ENCODE measurements at places on chromosomes 12 and 14.

- DNase-seq: no peak
Observed at GRCh38 chr14:99064262-99064954, 207.6 kb downstream of the BCL11B start.

- no peak for DNase-seq
Observed at GRCh38 chr12:110578694-110579534, 4.2 kb downstream of the PPTC7 start.

- no peak for DNase-seq
Observed at GRCh38 chr12:29499235-29499634, 1.7 kb upstream of the OVCH1 start.

GRCh38 chr14:66104486-66104885 is 381.7 kb upstream of the CCDC196 start:
- no peak for DNase-seq

GRCh38 chr14:61838661-61839245 is 76.5 kb downstream of the SNAPC1 start:
- no peak for DNase-seq

DNA sequence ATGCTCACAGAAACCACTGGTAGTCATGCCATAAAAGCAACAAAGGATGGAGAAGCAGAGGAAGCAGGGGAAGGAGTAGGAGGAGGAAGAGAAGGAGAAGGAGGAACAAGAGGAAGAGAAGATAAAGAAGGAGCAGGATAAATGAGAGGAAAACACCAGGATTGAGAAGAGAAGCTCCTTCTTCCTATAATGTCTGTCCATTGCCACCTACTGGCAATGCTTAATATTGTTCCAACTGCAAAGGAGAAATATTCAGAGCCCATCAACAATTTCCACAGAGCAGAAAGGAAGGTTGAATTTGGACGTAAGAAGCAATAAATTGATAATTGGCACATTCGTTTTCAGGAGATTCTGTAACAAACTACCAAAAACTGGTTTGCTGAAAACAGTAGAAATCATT is 898.4 kb downstream of the SLC16A7 start:
- no peak for DNase-seq

GRCh38 chr14:74049876-74050495 is 30.8 kb downstream of the BBOF1 start:
- no peak for DNase-seq

DNA sequence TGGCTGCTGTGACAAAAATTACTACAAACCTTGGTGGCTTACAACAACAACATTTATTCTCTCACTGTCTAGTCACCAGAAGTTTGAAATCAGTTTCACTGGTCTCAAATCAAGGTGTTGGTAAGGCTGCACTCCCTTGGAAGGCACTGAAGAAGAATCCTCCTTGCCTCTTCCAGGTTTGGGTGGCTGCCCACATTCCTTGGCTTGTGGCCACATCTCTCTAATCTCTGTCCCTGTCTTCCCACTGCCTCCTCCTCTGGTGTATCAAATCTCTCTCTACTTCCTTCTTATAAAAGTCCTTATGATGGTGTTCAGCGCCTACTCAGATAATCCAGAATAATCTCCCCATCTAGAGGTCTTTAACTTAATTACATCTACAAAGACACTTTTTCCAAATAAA is 31.0 kb downstream of the PLCZ1 start:
- no peak for DNase-seq

- no peak for DNase-seq
Observed at GRCh38 chr12:101670007-101670671, 27.3 kb upstream of the CHPT1 start.

DNA sequence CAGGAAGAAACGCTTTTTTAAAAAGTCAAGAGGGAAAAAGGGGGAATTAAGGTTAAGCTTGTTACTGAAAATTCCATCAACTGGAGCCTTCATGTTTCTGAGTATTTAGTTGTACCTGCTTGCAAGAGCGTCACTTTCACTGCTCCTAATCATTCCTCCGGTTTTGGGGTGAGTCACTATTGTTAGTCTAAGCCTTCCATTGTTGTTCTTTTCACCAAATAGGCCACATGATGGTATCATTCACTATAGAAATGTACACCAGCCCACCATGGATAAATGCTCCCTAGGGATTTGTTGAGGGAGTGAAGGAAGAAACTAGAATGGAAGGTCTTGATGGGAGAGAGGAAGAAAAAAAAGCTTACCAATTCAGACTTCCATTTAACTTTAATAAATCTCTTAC is 3.0 kb downstream of the IL22 start:
- no peak for DNase-seq

- no peak for DNase-seq
Observed at GRCh38 chr14:68405961-68406360, 386.9 kb downstream of the ZFP36L1 start.

GRCh38 chr12:52324153-52324444 is 2.9 kb upstream of the KRT83 start:
- DNase-seq: no peak

DNA sequence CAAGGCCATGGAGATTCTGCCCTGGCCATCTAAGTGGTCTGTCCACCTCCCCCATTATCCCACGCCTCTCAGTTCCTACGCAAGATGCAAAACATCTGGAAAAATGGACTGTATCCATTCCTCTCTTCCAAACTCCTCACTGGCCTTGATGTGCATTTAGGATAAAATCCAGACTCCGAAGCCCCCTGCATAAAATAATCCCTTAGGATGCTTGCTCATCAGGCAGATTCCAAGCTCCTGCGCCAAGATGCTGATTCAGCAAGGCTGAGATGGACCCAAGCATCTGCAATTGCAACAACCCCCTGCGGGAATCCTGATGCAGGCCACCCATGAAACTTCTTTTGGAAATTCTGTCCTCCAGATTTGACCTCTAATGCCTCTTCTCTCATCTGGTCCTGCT is 81.6 kb downstream of the SPRING1 start:
- no peak for DNase-seq

DNA sequence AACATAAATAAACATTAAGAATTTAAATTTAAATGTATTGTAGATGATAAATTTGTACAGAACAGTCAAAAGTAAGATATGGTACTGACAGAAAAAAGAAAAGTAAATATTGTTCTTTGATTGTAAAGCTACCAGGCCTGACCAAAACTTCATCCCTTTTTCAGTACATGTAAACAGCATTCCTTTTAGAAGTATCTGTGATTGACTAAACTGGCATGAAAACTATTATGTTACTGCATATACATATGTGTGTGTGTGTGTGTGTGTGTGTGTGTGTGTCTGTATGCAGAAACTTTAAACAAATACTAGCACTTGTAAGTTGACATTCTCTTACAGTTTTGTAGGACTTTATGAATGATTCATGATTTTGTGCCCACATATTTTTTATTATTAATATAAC is 270.9 kb downstream of the C12orf50 start:
- no peak for DNase-seq

- no peak for DNase-seq
Observed at GRCh38 chr12:19829100-19829853, 390.0 kb downstream of the AEBP2 start.

DNA sequence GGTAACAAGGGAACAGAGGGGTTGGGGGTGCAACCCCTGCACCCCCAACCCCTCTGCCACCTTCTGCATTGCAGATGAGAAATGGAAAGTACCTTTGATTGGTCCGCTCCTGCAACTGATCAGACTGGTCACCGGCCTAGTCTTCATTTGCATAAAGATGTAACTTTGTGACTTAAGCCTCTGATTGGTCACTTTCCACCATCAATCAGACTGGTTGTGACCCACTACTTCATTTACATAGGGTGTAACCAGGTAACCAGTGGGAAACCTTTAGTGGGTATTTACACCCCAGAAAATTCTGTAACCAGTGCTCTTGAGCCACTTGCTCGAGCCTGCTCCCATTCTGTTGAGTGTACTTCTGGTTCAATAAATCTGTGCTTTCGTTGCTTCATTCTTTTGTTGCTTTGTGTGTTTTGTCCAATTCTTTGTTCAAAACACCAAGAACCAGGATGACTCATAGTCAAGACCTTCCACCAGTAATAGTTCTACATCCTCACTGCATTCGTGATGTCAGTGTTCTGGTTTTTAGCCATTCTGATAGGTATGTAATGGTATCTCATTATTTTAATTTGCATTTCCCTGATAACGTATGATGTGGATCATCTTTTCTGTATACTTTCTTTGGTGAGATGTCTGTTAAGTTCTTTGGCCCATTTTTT is 30.8 kb downstream of the LEMD3 start:
- DNase-seq: no peak

DNA sequence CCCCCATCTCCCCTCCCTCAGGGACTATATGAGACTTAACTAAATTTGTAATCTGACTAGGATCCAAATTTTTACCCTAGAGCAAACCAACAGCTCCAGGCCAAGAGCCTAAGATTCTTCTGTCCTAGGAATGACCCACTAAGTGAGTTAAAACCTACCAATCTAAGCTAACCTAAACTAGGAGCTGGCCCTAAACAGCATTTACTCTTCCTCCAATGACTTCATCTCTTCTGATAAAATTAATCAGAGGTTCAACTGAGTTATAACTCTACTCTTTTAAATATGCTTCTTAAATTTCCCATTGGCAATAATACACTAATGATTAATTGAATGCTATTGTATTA is 39.9 kb upstream of the TMPO start:
- DNase-seq: no peak

DNA sequence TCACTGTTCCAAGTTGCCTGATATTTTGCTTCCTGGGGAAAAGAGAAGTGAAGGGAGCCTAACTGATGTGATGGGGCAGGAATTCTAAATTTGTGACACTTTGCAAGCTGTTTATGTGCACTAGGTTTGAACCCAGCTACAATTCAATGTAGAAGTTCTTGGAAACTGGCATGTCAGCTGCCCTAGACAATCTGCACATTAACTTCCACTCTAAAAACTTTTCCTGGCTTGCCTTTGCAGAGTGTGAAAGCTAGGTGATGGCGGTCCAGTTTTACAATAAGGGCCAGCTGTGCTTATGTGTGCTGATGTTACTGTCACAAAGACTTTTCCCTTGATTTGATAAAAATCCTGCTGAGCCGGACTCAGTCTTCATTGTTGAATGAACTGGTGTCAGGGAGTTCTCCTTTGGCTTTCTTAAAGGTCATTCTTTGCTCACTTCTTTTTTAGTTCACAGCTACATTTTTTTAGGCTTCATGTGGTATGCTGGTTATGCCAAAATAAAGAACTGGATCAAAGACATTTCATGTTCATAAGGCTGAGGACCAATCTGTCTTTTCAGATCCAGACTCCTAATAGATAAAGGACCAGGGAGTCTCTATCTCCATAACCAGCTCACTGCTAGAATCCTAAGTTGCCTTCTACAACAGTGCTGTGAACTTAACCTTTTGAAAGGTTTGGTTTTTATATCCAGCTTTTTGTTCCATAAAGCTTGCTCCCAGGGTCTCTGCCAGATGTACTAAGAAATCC is 133.5 kb downstream of the TGFB3 start:
- DNase-seq: no peak

GRCh38 chr12:2043054-2043453 is 9.7 kb upstream of the CACNA1C start:
- DNase-seq: no peak

DNA sequence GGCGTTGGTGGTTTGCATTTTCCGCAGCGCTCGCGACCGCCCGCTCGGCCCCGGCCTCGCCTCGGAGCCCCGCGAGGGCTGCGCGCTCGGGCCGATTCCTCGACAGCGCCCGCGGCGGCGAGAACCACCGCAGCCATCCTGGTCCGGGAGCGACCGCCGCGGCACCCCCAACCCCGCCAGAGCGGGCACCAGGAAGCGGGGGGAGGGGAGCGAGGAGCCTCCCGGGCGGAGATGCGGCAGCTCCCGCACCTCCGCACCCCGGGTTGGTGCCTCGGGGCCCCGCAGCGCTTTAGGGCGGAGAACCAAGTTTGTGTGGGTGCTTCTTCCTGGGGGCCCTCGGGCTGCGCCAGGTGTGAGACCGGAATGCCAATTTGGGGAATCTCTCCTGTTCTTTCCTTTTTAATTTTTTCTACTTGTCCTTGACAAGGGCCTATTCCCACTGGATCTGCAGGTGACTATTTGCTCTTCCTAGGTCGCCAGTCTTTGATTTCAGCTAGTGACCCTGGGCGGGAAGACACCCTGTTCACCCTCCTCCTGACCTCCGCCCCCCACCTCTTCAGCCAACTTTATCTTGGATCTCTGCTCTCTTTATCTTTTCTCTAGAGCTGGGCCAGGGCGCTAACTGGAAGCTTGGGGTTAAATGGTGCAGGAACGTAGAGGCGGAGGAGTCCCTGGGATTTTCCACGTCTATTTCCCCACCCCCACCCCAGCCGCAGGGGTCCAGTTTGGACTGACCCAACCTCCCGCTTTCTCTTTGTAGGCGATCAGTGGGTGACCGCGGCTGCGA is at the start of gene SOCS2:
TSS of gene SOCS2 (plus strand) at position 751 of the 787 bp plus-strand sequence. CDS start 223 bp downstream, outside the sequence.
- no peak for DNase-seq

- no peak for DNase-seq
Observed at GRCh38 chr12:77537663-77538062, 293.0 kb upstream of the NAV3 start.

- DNase-seq: no peak
Observed at GRCh38 chr12:54373649-54374561, 9.6 kb upstream of the GPR84 start.

GRCh38 chr12:130401703-130402102 is 64.0 kb downstream of the PIWIL1 start:
- DNase-seq: no peak

DNA sequence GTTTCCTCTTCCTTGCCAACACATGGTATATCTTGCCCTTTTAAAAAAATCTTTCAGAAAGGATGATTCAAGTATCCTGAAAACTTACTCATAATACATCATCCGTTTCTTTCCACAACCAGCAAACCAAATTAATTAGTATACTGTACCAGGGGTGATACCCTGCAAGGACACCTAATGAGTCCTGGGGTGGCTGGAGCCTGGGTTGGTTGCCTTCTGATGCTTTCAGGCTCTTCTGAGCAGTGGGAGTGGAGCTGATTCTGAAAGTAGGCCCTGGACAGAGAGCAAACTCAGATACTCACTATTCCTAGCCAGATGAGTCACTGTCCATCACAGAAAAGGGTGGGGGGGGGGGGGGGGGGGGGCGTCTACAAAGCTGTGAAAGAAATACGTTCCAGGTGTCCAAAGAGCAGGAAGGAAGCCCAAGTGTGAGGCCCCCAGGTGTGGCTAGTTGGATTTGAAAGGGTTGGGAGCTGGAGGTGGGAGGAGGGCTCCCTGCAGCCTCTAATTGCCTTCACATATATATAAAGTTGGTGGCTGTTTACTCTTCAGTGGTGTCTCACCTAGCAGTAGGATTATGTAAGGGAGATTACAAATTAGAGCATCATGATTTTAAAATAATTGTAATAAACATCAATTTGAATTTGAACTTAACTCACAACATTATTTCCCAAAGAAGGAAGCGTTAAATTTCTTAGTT is 36.5 kb downstream of the FBXO33 start:
- no peak for DNase-seq

DNA sequence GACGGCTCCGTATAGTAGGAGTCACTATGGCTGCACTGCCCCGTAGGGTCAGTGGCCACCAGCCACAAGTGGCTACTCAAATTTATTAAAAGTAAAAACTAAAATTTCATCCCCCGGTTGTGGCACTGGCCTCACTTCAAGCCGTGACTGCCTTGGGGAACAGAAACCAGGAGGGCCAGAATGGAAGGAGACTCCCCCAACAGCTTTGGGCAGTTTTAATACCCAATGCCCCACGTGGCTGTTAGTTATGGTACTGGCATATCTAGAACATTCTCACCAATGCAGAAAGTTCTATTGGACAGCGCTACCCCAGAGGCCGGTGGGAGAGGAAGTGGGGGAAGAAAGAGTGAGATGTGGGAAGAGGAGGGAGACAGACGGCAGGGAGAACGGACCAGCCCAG is 6.2 kb downstream of the NCOR2 start:
- no peak for DNase-seq
